ENCODE measurements at places on chromosomes 1 and 21.

DNA sequence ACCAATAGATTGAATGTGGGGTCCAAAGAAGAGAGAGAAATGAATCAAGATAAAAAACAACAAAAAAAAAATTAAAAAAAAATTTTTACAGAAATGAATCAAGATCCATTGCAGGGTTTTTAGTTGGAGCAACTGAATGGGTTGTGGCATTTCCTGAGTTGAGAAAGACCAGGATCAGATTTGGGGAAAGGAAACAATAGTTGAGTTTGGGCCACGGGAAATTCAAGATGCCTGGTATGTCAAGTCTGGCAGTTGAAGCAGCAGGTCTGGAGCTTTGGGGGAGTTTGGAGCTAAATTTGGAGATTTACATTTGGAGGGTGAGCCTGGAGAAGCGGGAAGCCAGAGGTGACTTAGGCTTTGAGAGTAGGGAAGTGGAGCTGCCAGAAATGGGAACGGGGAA, 22.6 kb downstream of the ATP8B2 start:
- no peak for DNase-seq

- DNase-seq, result no peak
Observed at GRCh38 chr1:175733722-175734121, 9.7 kb downstream of the TNR start.

DNA sequence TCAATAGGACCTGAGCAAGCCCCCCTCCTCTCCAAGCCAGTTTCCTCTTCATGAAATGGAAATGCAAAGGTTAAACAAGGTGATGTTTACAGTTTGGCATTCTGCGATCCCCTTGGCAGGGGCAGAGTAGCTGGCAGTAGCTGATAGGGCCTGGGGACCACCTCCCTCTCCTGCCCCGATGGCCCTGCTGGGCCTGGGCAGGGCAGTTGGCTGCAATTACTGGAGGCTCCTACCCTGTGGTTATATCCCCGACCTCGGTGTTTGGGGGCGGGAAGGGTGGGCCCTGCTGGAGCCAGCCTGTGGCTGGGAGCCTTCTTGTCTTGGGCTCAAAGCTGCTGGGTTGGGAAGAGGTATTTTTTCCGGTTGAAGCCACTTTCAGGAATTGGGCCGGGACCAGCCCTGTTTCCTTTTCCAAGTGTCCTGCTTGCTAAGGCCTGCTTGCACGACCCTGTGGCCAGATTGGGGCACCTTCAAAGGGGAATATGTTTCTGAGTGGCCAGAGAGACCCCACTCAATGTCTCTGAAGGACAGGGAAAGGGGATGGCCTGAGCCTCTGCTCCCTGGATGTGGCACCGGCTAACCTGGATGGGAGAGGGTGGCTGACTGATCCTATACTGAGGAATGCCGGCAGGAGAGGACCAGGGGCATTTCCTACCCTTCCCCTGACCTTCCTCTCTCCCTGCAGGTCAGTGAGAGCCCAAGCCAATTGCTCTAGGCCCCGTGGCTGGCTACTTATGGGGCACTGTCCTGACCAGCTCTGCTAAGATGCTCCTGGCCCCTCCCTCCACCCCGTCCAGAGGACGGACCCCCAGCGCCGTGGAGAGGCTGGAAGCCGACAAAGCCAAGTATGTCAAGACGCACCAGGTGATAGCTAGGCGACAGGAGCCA, 1.9 kb downstream of the FAM110D start:
- DNase-seq, result no peak

DNA sequence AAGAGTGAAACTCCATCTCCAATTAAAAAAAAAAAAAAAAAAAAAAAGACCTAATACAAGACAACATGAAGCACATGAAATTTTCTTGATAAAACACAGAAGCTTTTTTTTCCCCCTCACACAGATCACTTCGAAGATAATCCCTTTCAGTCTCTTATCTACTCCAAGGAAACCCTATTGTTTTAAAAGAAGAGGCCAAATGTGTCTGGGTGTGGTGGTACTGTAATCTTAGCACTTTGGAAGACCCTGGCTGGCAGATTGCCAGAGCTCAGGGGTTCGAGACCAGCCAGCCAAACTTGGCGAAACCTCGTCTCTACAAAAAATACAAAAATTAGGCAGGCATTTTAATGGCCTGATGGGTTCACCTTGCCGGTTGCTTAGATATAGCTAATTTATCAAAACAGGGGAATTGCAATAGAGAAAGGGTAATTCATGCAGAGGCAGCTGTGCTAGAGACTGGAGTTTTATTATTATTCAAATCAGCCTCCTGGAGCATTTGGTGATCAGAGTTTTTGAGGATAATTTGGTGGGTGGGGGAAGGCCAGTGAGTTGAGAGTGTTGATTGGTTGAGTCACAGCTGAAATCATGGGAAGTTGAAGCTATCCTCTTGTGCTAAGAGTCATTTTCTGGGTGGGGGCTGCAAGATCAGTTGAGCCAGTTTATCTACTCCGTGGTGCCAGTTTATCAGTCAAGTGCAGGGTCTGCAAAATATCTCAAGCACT, 62.5 kb downstream of the SLC16A1 start:
- no peak for DNase-seq

- DNase-seq, result no peak
Observed at GRCh38 chr1:38888423-38889333, 7.3 kb upstream of the GJA9 start.

DNA sequence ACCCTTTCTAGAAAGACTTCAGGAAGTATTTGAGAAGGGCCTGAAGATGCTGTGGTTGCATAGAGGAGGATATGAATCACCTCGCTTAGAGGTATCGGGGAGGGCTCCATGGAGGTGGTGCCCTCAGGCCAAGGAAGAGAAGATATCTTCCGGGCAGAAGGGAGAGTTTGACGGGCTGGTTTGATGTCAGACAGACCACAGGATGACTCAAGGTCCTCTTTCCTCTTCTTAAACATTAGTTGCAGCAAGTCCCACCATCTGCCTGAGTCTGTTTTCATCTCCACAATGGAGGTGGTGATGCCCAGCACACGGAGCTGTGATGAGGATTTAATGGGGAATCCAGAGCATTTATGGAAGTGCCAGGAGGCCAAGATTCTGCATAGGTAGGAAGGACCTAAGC, 25.1 kb upstream of the RUNX3 start:
- DNase-seq, result no peak

- DNase-seq, result peak; percentile 48
Observed at GRCh38 chr1:206734499-206735142, 36.0 kb upstream of the IL19 start.

Data from NCI-H1694 (cell line).